ENCODE measurements at places on chromosomes 1 and 21.
A peak's percentile ranks its signal among the peaks of the same experiment; 100 is the strongest.

- DNase-seq = peak; percentile 15
These were observed 971 bp upstream of the GNG4 start for GRCh38 chr1:235650341-235651169.

GRCh38 chr1:45035631-45036301, 23.7 kb downstream of the UROD start:
- no peak for DNase-seq

DNA sequence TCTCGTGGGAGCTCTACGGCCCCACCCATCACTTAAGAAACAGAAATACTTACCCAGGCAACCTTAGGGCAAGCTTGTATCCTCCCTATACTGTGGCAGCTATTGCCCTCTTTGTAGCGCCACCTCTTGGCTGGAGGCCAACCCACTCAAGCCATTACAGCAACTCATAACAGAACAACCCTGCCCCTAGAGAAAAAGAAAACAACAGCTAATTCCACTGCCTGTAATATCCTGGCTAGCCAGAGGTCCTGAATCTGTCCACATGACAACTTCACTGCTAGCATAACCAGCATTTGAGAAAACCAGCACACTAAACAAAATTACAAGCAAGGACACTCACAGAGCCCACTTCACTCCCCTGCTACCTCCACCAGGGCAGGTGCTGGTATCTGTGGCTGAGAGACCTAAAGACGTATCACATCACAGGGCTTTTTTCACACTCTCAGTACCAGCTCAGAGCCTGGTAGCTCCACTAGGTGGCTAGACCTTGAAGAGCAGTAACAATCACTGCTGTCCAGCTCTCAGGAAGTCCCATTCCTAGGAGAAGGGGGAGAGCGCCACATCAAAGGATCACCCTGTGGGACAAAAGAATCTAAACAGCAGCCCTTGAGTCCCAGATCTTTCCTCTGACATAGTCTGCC, 14.5 kb upstream of the MX1 start:
- no peak for DNase-seq

- no peak for DNase-seq
These were observed 378.9 kb downstream of the HHAT start for GRCh38 chr1:210707300-210708240.

DNA sequence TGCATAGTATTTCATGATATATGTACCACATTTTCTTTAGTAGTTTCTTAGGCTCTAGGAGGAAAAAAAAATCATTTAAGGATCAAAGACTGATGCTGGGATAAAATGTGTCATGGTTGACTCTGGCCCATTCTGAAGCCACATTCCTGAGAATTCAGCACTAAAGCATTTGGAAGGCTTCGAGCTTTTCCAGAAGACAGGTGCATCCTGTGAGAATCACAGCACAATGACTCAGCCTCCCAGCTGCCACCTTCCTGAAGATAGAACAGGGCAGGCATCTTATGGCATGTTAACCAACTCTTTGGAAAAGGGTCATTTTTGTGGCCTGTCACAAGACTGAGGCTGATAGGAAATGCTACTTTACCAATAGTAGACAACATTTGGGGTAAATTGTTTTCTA, 359.9 kb downstream of the PCP4 start:
- DNase-seq = no peak

DNA sequence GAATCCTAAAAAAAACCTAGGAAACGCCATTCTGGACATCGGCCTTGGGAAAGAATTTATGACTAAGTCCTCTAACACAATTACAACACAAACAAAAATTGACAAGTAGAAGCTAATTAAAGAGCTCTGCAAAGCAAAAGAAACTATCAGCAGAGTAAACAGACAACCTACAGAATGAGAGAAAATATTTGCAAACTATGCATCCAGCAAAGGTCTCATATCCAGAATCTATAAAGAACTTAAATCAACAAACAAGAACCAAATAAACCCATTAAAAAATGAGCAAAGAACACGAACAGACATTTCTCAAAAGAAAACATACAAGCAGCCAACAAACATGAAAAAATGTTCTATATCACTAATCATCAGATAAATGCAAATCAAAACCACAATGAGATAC, 58.6 kb downstream of the PTGFR start:
- DNase-seq = no peak

- peak; percentile 19 for DNase-seq
These were observed 5.9 kb upstream of the FCGR2A start for GRCh38 chr1:161499099-161500039.

All from muscle of arm (tissue), 14 donors.